ENCODE measurements at places on chromosomes 7 and 10.

DNA sequence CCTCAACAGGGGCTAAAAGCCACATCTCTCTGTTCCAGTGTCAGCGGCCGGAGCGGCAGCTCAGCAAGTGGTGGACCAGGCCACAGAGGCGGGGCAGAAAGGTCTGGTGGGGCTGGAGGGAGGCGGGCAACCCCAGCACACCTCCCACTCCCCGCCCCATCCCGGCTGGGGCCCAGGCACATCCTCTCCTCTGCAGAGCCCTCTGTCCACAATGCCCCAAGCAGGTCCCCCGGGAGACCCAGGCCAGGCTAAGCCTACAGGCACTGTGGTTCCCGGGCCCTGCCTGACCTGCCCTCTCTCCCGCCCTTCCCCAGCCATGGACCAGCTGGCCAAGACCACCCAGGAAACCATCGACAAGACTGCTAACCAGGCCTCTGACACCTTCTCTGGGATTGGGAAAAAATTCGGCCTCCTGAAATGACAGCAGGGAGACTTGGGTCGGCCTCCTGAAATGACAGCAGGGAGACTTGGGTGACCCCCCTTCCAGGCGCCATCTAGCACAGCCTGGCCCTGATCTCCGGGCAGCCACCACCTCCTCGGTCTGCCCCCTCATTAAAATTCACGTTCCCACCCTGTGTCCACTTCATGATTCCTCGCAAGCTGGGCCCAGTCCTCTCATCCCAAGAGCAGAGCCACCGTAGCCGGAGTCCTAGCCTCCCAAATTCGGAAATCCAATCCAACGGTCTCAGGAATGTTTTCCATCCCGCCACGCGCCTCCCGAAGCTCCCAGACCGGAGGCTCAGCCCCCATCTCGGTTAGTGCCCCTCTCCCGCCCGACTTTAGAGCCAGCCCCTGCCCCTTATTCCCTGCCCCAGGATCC lies 2.1 kb downstream of the ADIRF start:
- peak; percentile 81 for DNase-seq

DNA sequence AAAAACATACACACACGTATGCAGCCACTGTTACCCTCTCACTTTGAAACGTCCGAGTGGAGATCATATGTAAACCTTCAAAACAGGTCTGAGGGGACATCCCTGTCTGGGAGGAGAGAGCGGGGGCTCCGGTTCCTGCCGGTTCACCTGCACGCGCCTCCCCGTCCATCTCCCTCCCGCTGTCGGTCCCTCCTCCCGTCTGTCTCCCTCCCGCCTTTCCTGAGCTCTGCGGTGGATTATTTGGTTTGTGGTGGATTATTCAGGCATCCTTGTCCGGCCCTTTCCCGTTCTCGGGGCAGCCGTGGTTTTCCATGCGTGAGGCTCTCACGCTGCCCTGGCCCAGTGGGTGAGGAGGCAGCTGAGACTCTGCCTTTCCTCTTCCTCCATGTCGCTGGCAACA lies 59.8 kb downstream of the NKX6-2 start:
- no peak for DNase-seq

- DNase-seq = peak; percentile 59
These were observed 78.7 kb downstream of the BEND7 start for GRCh38 chr10:13450069-13450468.

GRCh38 chr7:150447966-150448788 lies 2.3 kb upstream of the GIMAP8 start:
- no peak for DNase-seq

DNA sequence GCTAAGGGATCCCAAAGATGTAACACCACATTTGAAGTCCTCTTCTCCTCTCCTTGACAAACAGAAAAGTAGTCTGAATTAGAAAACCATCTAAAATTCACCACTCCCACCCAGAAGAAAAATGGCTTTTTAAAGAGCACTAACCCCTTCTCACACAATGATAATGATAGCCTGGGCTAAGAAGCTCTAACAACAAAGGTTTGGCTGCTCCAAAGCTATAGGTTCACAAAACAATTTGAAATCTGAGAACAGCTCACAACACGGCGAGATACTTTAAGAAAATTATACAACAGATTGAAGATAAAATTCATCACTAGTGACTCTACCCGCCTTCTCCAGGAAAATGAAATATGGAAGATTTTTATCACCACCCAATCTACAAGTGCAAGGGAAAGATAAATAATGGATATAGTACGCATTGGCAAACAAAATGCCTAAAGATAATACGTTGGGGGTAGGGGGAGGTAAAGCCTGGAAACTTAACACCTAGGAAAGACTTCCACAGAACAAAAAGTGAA lies 7.4 kb downstream of the ITGB1 start:
- DNase-seq = no peak

- no peak for DNase-seq
These were observed 118.3 kb upstream of the SHH start for GRCh38 chr7:155930527-155930926.

- DNase-seq = peak; percentile 43
These were observed 613 bp downstream of the OAT start for GRCh38 chr10:124417895-124418725.

GRCh38 chr10:85224366-85224940 lies 896.1 kb downstream of the CCSER2 start:
- no peak for DNase-seq

DNA sequence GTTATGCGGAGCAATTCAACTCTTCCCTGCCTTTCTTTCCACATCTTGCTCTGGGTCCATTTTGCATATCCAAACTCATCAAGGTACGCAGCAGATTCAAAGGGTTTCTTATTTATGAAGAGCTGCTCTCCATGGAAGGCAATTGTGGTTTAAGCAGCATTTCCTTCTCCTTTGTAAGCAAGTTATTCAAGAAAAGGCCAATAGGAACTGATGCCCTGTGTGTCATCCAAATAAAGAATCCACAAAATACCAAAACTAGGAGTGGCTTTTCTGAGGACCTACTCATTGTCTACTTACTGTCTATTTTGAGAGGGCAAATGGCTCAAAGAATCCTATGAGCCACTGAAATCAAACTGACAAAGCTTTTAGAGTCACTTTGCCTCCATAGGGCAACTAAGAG lies 253.1 kb downstream of the PTEN start:
- peak; percentile 47 for DNase-seq

- no peak for DNase-seq
These were observed 17.6 kb downstream of the SUN3 start for GRCh38 chr7:48011323-48011722.
